Tongue (tissue), 3 donors: ENCODE measurements at places on chromosomes 3 and 15. TPM values are rescaled to one million over a fixed set of nuclear protein-coding genes. Genes with fewer than 3 reads are reported as not detected.

DNA sequence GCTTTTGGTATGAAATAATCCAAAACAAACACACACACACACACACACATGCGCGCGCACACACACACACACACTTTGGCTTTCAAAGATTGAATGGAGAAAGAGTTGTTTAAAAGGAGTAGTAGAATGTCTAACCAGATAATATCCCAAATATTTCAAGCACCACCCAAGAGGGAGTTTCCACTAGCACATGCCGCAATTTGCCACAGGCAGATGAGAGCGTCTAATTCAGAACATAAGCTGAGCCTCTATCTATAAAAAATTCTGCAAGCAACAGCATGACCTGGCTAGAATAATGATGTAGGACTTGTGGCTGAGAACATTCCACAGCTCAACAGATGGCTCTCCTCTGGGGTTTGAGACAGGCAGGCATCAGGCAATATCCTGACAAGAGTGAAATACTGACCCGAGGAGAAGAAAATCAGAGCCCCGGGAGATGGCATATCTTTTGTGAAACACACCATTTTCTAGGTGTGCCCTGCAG, 302.5 kb upstream of the GADL1 start:
- DNase-seq = peak; percentile 83

- no peak for DNase-seq
These were observed 28.0 kb upstream of the RNF7 start for GRCh38 chr3:141710121-141710520.

GRCh38 chr15:96276438-96277210, 53.9 kb upstream of the NR2F2 start:
- peak; percentile 46 for DNase-seq

COLQ gene
- total RNA-seq = 12.1 TPM

PLSCR2 gene
- total RNA-seq = not detected

- no peak for DNase-seq
These were observed 43.6 kb upstream of the CNOT10 start for GRCh38 chr3:32641356-32641755.

DNA sequence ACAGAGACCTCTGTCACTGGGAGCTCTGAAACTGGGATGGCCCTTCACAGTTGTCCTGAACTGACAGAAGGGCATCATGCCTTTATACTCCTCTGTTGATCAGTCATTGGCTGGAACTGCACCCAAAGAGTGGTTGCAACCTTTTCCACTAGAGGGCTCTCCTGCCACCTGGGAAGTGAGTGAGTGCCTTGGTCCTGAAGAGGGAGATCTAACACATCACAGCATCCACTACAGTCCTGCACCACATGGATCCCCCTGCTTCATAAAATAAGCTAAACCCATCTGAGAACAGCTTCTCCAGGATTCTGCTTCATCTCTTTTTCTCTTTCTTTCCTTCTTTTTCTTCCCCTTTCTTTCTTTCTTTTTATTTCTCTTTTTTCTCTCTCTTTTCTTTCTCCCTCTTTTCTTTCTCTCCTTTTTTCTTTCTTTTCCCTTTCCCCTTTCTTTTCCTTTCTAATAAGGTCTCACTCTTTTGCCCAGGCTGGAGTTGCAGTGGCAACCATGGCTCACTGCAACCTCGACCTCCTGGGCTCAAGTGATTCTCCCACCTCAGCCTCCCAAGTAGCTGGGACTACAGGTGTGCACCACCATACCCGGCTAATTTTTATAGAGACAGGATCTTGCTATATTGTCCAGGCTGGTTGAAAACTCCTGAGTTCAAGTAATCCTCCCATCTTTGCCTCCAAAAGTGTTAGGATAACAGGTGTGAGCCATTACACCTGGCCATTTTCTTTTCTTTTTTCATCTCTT, 42.8 kb upstream of the RAF1 start:
- peak; percentile 59 for DNase-seq

ZBTB47 gene
- total RNA-seq = 41.5 TPM

DNA sequence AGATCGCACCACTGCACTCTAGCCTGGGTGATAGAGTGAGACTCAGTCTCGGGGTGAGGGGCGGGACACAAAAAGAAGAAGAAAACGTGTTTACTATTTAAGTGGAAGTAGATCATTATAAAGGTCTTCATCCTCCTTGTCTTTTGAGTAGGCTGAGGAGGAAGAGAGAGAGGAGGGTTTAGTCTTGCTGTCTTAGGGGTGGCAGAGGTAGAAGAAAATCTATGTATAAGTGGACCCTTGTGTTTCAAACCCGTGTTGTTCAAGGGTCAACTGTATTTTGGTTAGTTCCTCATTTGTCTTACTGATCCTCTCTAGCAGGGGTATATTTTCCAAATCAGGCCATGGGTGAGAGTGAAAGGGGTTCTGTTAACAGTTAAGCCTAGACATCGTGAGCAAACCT, 40.1 kb downstream of the TRIM71 start:
- DNase-seq = no peak
